ENCODE measurements at places on chromosomes 2 and 18. TPM values are rescaled to one million over a fixed set of nuclear protein-coding genes. Genes with fewer than 3 reads are reported as not detected.
A peak's percentile ranks its signal among the peaks of the same experiment; 100 is the strongest.

GRCh38 chr18:49734836-49735235 lies 78.5 kb downstream of the ACAA2 start:
- no peak for DNase-seq

DNA sequence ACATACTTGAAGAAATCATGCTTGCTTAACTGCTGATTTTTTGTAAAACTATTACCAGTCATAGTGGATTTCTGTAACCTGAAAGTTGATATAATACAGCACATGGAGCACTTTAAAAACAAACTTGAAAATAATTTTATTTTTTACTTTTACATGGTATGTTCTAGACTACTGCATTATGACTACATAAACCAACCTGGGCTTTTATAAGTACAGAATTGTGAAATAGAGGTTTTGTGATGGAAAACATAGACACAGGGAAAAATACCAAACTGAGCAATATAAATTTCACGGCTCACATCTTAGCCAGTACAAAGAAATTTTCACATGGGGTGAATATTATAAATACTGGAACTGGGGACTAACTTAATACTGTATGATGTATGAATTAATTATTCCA lies 59.3 kb upstream of the CTIF start:
- DNase-seq: no peak

- DNase-seq: no peak
Measured at GRCh38 chr2:167732326-167732725, 515.1 kb downstream of the STK39 start.

DNA sequence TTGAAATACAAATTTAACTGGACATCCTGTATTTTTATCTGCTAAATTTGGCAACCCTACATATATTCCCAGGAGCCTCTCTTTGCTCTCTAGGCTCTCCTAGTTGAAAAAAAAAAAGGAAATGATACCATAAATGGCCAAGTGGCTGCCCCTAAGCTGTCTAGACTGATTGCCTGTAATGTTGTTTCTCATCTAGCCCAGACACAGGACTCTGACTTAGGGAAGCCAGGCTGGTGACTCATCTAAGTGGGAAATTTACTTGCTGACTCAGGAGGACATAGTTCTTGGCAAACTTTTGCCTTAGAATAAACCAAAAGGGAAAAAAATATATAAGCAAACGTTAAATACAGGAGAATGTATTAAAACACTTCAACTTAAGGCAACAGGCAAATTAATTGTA lies 14.6 kb upstream of the ITGAV start:
- peak; percentile 43 for DNase-seq

Gene IL1RL1
- polyA plus RNA-seq: 7.3 TPM

Gene PRSS56
- not detected for polyA plus RNA-seq

Gene FBLN7
- polyA plus RNA-seq: 5.0 TPM

Gene PREB
- polyA plus RNA-seq: 49.1 TPM

Gene CBLN2
- polyA plus RNA-seq: 0.23 TPM
